ENCODE measurements at places on chromosomes 3 and 15.
A peak's percentile ranks its signal among the peaks of the same experiment; 100 is the strongest.

DNA sequence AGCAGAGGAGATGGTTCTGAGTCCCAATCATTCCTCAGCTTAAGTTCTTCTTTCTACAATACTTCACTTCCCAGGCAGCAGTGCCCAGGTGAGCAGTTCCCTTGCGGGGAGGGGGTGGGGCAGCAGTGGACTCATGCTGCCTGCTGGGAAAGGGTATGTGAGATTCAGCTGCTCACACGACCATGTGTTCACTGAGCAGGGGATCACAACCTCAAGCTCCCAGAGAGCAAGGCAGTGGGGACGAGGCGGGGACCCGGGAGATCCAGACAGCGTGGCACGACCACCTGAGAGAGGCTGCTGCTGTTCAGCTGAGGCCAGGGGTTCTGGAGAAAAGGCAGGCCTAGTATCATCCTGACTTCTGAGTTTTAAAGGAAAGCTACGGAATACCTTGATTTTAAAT, 166.6 kb downstream of the XXYLT1 start:
- no peak overlapping the region for H3K4me3 ChIP-seq
- no peaks in the 10 kb centered on the region for H3K27me3 ChIP-seq
- H3K4me1 ChIP-seq = peaks cover 5% of the 10 kb centered on the region
- H3K27ac ChIP-seq = no peak overlapping the region
- no peak for DNase-seq

DNA sequence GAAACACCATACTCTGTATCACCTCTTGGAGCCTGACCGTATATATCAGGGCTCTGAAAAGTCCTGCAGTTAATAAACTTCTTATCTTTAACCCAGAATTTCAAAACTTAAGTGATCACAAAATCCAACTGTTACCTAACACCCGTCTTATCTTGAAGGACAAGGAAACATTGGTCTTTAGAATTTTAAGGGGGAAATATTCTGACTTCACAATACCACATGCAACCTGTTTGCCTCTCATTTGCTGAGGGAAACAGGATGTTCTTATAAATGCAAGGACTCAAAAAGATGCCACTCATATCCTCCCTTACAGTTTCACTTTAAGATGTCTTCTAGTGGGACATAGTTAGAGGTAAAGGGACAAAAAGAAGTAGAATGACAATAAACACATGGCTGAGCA, 67.9 kb downstream of the CRTC3 start:
- H3K4me1 ChIP-seq = peaks cover 25% of the 10 kb centered on the region
- H3K27ac ChIP-seq = peak overlapping the region; percentile 68
- no peak overlapping the region for H3K4me3 ChIP-seq
- H3K36me3 ChIP-seq = no peaks in the 10 kb centered on the region

- peaks cover 6% of the 10 kb centered on the region for H3K4me1 ChIP-seq
- no peak overlapping the region for H3K27ac ChIP-seq
- H3K4me3 ChIP-seq = no peak overlapping the region
- no peaks in the 10 kb centered on the region for H3K27me3 ChIP-seq
- no peaks in the 10 kb centered on the region for H3K36me3 ChIP-seq
Measured at GRCh38 chr15:42036966-42037365, 16.1 kb upstream of the PLA2G4E start.

DNA sequence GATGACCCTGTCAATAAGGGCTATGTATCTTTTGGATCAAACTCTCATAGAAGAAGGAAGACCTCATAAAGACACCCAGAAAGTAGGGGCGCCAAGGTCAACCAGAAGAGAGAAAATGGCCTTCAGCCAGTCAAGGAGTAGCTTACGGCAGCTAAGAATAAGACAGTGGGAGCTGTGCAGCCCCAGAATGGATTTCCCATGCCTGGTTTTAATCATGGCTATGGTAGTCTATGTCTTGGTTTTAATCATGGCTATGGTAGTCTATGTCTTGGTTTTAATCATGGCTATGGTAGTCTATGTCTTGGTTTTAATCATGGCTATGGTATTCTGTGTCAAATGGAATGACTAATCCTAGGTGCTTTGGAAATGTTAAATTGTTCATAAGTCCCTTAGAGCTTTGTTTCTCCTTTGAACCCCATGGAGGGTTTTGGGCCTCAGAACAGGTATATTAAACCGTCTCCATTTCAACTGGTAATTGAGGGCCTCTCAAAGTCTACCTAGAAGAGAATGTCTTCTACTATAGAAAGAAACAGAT, 742.0 kb upstream of the CFAP20DC start:
- no peaks in the 10 kb centered on the region for H3K27me3 ChIP-seq
- H3K36me3 ChIP-seq = no peaks in the 10 kb centered on the region
- no peaks in the 10 kb centered on the region for H3K4me1 ChIP-seq
- no peak overlapping the region for H3K27ac ChIP-seq

All from colonic mucosa (tissue), 4 donors.